Midbrain (tissue), 1 donor: ENCODE measurements at places on chromosomes 1 and 21.

- no peak for DNase-seq
Measured at GRCh38 chr1:114660238-114660637, 9.6 kb downstream of the DENND2C start.

DNA sequence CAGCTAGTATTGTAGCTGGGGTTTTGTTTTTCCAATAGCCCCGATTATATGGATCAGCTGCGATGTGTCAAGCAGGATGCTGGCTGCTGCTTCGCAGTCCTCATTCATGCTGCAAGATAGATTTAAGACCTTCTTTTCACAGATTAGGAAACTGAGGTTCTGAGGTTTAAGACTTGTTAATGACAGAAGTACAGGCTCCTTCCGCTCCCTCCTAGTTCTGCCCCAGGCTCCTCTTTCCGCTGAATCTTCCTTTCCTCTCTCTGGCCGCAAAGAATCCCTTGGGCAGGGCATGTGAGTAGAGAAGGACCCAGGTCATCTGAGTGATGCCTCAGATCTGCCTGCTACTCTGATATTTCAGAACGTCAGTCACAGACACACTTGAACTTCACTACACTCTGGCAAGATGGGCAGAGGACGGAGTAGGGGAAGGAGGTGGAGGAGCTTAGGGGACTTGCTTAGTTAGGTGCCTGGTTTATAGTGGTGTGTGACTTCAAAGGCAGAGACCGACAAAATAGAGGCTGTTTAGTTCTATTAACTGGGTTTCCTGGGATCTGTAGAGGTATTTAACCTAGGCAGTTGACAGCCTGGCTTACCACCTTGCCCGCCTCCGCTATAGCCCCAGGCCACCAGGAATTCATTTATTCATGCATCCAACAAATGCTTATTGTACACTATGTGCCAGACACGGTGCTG is 4.2 kb downstream of the IGSF21 start:
- no peak for DNase-seq

GRCh38 chr1:147542569-147542897 is 1.2 kb downstream of the BCL9 start:
- DNase-seq = no peak

GRCh38 chr21:26945916-26946675 is 20.8 kb downstream of the ADAMTS5 start:
- DNase-seq = peak; percentile 28

DNA sequence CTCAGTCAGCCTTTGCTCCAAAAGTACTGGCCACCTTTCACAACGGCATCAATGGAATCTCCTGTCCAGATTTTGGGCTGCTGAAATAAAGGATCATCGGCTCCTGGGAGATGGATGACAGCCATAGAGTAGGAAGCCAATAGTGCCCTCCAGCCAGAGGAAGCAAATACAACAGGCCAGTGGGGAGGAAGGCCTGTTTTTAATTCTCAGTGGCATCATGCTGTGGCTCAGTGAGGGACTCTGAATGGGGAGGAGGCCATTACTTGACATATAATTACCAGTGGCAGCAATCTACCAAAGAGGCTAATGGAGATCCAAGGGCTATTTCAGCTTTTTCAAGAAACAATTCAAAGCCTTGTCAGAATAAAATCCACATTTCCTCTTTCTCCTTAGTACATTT is 26.7 kb downstream of the COLGALT2 start:
- no peak for DNase-seq

GRCh38 chr21:36504067-36505058 is 24.4 kb upstream of the CLDN14 start:
- peak; percentile 47 for DNase-seq

DNA sequence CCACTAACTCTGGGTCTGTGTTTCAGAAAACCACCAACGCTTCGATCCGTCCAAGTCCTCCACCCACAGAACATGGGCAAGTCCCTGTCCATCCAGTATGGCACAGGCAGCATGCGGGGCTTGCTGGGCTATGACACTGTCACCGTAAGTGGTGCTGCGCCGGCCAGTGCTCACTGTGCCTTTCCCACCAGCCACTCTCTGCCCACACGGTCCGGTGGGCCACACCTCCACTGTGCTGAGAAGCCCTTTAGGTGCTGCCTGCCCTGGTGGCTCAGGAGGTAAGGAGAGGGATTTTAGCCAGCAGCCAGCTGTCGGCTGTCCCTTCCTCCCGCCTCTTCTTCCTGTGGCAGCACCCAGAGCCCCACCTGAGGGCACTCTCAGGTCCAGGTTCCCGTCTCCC is 33.9 kb downstream of the PROK1 start:
- DNase-seq = no peak
